ENCODE measurements at places on chromosomes 6 and 20.

DNA sequence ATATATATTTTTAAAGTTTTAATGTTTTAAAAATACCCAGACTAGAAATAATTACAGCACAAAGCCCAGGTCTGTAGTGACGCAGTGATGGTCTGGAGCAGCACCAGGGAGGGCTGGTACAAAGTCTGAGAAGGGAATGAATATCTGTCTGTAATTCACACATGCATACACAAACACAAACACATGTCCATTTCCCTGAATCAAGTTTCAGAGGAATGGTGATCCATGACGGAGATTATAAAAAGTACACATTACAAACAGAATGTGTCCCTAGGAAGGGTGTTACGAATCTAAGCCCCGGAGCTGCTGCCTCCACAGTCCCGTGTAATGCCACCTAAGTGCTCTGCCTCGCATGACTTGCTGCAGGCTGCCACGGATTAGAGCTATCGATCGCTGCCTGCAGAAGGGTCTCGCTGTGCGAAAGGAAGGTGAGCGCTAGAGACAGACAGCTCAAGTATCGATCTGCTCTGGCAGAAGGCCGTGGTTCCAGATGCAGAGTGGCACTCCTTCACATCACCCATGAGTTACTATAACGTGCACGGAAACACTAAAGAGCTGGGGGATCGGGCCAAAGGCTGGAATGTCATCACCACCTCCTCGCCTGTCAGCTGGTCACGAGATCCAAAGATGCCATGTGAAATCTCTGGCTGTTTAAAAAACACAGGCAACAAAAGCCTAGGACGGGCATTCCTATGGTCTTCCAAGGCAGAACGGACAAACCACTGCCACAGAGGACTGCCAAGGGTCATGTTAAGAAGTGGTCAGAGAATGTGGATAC is 87.1 kb downstream of the INSM1 start:
- no peak for DNase-seq

- DNase-seq, result no peak
These were observed 4.5 kb upstream of the FOXC1 start for GRCh38 chr6:1605004-1605892.

DNA sequence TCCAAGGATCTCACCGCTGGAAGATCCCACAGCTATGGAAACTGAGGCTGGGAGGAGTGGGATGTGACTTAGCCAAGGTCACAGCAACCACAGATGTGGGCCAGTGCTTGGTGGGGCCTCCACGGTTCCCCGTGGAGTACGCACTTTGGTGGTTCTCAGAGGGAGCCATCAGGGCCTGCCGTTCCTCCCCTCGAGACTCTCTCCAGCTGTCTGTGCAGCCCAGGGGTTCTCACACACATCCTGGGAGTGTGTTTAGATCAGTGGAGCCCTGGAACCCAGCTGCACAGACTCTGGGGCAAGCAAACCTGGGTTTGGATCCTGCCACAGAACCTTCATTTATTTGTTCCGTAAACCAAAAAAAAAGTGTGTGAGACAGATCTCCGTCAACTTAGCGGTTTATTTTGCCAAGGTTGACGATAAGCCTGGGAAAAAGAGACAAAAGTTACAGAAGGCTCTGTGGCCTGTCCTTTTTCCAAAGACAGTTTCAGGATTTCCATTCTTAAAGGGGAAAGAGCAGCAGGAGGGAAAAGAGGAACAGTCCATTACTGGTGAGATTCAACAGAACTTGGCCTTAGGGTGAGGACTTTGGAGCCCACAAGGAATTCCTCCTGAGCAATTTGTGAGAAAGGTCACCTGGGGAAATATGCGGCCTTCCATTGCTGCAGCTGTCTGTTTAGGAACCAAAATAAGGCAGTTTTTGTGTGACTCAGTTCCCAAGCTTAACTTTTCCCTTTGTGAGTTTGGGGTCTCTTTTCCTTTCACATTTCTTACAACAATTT is 13.6 kb upstream of the MYMX start:
- DNase-seq, result no peak

- no peak for DNase-seq
These were observed 91.7 kb downstream of the PRDM1 start for GRCh38 chr6:106177786-106178185.

DNA sequence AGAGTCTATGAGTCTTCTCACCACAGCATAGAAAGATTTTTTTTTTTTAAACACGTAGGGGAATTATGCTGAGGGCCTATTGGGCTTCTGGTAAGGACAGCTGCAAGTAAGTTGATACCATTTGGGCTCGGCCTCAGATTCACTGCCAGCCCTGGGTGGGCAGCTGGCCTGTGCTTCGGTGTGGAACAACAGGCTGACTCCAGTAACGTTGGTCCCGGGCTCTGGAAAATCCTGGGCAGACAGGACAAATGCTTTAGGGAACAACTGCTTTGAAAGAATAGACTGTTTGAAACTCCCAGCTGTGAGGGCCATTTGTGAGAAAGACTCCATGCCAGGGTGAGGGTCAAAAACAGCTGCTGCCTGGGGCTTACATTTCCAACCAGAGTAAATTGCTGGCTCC is 366.5 kb downstream of the QKI start:
- no peak for DNase-seq

GRCh38 chr20:1041845-1042390 is 39.8 kb upstream of the RSPO4 start:
- DNase-seq, result no peak

- no peak for DNase-seq
These were observed 756.9 kb downstream of the TFAP2A start for GRCh38 chr6:9657994-9658393.

DNA sequence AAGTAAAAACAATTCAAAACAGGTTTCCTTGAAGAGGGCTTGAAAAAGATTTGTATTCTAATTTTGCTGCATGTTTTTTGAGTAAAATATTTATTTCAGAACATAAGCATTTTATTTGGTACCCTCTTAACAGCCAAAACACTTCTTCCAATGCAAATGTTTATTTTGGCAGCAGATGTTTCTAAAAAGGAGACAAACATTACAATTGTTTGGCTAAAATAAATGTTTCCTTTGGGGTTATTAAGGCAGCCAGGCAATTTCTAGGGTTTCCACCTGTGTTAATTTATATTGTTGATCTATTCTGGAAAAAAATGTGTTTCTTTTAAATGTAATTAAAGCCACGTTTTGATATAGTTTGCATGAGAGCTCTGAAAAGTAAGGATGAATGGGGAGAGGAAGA is 56.6 kb downstream of the ARID1B start:
- DNase-seq, result no peak

GRCh38 chr6:10763006-10763405 is 15.4 kb downstream of the TMEM14B start:
- DNase-seq, result no peak

GRCh38 chr6:105097288-105097687 is 82.5 kb downstream of the POPDC3 start:
- no peak for DNase-seq

DNA sequence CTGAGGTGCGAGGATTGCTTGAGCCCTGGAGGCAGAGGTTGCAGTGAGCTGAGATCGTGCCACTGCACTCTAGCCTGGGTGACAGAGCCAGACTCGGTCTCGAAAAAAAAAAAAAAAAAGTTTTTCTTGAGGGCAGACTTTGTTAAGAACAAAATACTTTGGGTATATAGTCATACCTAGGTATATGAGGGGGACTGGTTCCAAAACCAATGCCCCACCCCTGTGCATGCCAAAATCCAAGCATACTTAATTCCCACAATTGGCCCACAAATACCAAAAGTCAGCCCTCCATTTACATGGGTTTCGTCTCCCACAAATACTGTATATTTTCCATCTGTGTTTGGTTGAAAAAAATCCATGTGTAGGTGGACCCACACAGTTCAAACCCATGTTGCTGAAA is 119.9 kb downstream of the INSM1 start:
- no peak for DNase-seq

DNA sequence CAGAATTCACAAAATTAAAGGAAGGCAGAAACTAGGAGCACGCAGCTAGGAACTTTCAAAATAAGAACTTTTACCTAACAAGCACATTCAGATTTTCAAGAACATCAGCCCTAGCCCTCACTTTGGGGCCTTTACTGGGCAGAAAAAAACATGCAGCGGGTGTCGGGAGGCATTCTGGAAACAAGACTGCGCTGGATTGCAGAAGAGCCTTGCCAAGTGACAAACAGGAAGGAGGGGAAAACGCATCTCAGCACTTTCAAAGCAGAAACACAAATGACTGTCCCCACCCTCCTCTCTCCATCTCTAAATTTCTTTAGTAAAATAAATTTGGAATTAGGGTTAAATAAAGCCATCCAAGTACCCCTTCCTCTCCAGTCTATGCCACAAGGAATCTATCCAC is 74.6 kb upstream of the RREB1 start:
- no peak for DNase-seq

- no peak for DNase-seq
These were observed 29.6 kb downstream of the GSS start for GRCh38 chr20:34925981-34926380.

GRCh38 chr6:53761036-53761435 is 33.8 kb upstream of the LRRC1 start:
- no peak for DNase-seq

DNA sequence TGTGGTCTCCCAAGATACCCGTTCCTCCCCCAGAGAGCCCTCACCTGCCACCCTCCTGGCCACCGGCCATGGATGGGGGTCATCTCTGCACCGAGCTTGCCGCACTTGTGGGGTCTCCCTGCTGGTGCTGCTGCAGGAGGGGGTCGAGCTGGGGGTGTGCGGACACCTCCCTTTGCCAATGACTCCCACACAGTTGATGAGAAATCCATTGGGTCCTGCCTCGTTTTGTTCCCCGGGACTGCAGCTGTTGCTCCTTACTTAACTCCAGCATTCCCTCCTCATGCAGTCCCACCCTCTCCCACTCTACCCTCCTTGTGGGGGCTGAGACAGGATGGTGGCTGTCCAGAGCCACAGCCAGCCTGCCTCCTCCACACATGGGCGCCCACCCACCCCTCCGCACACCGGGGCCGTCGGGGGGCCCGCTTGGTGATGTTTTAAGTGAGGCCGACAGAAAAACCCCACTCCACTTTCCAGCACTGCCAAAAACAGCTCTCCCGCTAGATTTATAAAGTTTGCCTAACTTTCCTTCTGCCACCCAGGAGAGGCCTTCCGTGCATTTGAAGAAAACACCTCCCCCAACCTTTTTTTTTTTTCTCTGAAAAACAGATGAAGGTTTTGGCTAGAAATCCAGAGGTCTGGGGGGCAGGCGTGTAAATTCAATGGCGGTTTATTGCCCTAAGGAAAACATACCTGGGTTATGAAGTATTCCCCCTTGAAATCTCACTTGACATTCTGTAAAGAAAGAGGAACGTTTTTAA is 53.5 kb upstream of the APCDD1L start:
- DNase-seq, result no peak

- DNase-seq, result no peak
These were observed 9.2 kb upstream of the PGC start for GRCh38 chr6:41756354-41756753.

GRCh38 chr20:47677635-47678453 is 107.4 kb downstream of the SULF2 start:
- DNase-seq, result peak; percentile 54

DNA sequence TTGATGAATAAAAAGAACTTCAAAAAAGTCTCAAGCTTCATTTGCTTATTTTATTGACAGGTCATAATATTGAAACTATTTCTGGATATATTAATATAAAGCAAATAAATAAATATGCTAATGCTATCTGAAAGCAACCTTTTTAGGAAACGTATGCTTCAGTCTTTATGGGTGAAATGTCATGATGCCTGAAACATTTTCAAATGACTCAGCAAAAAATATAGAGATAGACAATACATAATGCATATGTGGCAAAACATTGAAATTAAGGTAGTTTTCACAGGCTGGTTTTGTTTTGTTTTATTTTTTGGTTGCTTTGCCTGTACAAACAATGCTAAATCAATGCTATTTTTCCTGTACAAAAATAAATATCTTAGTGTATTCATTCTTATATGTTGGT is 194.4 kb upstream of the PLCB4 start:
- no peak for DNase-seq

GRCh38 chr6:159852877-159853276 is 37.9 kb upstream of the MAS1 start:
- peak; percentile 3 for DNase-seq

GRCh38 chr6:111357705-111358104 is 125.3 kb downstream of the REV3L start:
- DNase-seq, result no peak

DNA sequence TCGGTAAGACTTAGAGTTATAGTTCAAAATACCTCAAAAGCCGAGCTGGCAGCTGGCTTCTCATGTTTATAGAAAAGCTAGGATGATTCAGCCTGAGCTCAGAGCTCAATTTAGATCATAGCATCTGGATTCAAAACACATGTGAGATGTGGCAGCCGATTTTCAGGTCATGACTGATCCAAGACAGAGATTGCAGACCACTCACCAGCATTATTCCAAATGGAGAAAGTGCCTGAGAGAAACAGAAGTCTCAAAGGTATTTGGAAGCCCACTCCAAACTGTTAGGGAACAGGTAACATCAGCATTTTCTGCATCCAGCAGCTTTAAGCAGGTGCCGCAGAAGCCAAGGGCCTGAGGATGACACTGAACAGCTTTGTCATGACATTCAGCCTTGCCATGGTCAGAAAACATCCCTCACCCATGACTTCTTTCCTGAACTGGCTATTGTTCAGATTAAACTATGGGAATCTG is 102.2 kb downstream of the BACH2 start:
- no peak for DNase-seq

- DNase-seq, result no peak
These were observed 20.7 kb upstream of the NNAT start for GRCh38 chr20:37500311-37500710.

DNA sequence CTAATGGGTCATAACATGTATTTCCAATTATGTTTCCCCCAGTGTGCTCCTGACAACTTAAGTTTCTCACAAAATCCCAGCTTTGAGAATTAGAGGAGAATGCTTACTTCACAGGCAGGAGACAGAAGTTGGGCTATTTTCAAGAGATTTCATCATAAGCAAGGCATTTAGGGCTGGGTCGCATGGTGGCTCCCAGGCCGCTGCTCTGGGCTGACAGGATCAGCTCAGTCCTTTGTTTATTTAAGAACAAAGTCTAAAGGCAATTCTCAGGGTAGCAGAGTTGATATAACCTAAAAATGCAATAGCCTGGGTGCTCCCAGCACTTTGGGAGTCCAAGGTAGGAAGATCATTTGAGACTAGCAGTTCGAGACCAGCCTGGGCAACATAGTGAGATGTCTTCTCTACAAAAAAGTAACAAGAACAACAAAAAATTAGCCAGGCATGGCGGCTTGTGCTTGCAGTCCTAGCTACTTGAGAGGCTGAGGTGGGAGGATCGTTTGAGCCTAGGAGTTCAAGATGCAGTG is 10.9 kb downstream of the FOXQ1 start:
- no peak for DNase-seq

GRCh38 chr6:35776364-35777215 is at the start of gene CLPSL2:
TSS of gene CLPSL2 (plus strand) at chr6:35776598. CDS start at chr6:35776619, 21 bp downstream.
- DNase-seq, result no peak

All from activated CD4-positive, alpha-beta T cell treated with anti-CD3 and anti-CD28 coated beads, Interleukin-2, amount 50 U/mL, for 4 hours (primary cell).